ENCODE measurements at places on chromosomes 12 and 14.

DNA sequence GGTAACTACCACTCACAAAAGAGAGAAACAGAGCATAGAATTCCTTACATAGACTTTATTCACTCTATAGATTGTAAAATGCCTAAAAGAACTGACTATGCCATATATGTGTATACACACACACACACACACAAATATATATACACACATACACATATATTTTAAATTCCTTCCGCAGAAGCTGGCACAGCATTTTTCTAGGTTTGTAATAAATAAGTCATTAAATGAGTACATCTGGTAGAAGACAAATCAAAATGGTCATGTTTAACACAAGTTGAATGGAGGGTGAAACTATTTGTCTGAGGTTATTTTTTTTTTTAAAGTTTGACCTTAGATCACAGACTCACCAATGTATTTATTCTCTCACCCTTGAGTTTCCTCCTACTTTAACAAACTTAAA lies 58.2 kb downstream of the CCER1 start:
- DNase-seq, result no peak

DNA sequence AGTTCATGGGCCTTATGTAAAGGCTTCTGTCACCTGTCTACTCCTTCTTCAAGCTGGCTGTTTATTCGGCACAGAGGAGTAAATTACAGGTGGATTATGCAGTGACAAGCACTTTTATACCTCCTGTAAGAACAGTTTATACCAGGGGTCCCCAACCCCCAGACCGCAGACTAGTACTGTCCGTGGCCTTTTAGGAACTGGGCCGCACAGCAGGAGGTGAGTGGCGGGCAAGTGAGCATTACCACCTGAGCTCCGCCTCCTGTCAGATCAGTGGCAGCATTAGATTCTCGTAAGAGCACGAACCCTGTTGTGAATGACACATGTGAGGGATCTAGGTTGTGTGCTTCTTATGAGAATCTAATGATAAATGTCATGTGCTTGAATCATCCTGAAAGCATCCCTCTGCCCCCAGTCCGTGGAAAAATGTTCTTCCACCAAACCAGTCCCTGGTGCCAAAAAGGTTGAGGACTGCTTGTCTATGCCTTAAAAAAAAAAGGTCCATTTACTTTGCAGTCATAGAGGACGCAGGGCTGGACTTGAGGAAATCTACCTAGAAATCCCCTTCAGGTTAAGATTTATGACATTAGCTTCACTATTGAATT lies 78.8 kb downstream of the ETV6 start:
- no peak for DNase-seq

DNA sequence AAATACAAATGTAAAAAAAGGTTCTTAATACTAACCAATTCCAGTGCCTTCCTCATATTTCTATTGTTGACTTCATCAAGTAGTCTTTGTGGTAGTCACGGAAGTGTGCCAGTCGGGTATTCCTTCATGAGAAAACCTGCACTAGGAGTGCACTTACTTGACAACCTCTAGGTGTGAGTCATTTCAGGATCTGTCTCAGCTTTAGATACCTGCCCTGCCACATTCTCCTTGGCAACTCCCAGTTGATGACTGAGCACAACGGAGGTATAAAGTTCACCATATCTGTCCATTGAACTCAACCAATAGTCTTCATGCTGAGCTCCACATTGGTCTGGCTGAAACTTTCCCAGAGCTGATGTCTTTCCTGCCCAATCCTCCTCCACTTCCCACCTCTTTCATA lies 215.7 kb downstream of the SYT10 start:
- no peak for DNase-seq

GRCh38 chr14:82537831-82538230 lies 1004.2 kb upstream of the SEL1L start:
- DNase-seq, result no peak

- DNase-seq, result no peak
Measured at GRCh38 chr12:13126494-13126893, 23.0 kb upstream of the GSG1 start.

DNA sequence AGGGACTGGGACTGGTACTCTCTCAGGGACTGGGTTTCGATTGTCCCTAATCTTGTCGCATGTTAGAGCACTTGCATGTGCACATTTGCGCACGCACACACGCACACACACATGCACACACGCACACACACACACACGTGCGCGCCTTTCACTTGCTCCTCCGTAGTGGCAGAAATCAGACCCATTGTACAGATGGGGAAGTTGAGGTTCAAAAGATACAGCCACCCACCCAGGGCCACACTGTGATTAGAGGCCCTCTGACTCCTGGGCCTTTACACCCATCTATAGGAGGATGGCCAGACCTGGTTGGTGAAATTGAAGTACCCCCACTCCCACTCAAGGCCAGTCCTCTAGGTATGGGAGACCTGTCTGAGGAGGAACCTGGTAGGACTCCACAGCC lies 167.8 kb upstream of the LHX5 start:
- no peak for DNase-seq

- DNase-seq, result no peak
Measured at GRCh38 chr12:93668919-93669418, 8.2 kb upstream of the CRADD start.

- no peak for DNase-seq
Measured at GRCh38 chr14:96287856-96288255, 31.8 kb downstream of the BDKRB1 start.

DNA sequence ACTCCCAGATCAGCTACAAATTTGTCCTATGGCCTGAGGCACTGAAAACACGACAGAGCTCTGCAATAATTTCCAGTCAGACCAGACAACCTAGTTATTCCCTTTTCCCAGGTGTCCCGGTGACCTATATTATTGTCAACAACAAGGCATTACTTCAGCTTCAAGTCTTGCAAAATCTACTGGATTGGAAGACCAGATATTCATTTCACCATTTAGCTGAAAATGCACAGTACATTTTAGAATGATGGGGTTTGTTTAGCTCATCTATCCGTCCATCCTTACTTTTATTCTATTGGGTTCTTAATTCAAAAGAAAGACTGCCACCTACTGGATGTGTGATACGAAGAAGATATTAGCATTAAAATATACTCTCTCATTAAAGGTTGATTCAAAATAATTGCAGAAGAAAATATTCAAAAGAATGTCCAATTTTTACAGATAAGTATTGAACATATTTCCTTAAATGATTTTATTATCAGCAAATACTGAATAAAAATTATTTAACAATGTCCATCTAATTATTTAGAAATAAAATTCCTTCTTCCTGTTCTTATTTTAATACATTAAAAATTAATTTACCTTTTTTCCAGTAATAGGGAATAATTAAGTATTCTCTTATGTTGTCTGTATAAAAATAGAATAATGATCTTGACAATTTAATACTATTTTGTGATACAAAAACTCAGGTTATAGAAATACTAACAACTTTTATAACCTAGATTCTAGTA lies 244.9 kb upstream of the LRIG3 start:
- DNase-seq, result peak; percentile 26

DNA sequence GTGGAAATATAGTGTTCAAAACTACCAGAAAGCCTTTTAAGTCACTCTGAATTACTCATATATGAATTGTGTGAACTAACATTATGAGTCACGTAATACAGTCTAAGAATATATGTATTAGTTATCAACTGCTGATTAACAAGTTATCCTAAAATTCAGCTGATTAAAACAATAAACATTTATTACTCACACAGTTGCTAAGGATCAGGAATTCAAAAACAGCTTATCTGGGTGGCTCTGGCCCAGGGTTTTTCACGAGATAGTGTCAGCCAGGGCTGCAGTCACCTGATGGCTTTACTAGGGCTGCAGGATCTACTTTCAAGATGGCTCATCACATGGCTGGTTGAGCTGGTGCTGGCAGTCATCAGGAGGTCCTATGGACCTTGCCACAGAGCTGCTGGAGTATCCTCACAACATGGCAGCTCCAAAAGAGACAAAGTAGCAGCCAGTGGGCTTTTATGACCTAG lies 36.5 kb downstream of the CORO1C start:
- DNase-seq, result no peak

GRCh38 chr14:22671622-22672021 lies 27.5 kb upstream of the OR6J1 start:
- DNase-seq, result no peak

- DNase-seq, result no peak
Measured at GRCh38 chr12:110927546-110927945, 7.2 kb upstream of the MYL2 start.

- peak; percentile 88 for DNase-seq
Measured at GRCh38 chr14:102314242-102315011, 5.1 kb upstream of the ZNF839 start.

DNA sequence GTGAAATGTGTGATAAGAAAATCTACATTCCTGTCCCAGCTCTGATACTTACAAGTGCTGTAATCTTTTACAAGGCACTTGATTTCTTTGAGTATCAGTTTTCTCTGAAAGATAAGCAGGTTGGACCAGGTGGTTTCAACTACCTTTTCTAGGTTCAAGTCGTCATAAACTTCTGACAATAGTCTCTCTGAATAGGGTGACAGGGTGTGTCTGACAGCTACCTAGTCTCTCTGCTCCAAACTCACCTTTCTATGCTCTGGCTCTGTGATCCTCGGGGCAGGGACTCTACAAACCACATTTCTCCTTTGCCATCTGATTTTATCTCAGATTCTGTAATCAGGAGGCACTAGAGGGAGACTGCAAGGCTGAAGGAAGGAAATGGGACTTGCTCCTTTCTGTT lies 137.7 kb upstream of the SYT1 start:
- DNase-seq, result no peak

GRCh38 chr14:22715186-22715812 lies 51.2 kb upstream of the OXA1L start:
- no peak for DNase-seq

DNA sequence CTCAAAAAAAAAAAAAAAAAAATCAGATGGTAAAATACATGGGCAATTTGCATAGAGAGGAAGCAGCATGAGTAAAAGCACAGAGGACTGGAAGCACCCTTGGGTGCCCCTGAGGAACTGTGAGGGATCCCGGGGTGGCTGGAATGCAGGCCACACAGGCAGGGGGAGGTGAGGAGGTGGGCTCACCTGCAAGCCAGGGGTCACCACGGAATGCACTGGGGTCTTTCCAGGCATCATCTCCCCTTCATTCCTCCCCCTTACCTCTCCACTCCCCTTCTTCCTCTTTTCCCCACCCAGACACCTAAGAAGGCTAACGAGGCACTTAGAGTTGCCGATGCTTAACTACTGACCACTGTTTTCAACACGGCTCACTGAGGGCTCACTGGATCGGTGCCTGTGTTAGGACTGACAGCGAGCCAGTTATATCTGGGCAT lies 14.4 kb upstream of the HIP1R start:
- no peak for DNase-seq

- DNase-seq, result no peak
Measured at GRCh38 chr14:75579882-75580281, 1.5 kb downstream of the FLVCR2 start.

Data from NCI-H1694 (cell line).